ENCODE measurements at places on chromosomes 5 and 9.

DNA sequence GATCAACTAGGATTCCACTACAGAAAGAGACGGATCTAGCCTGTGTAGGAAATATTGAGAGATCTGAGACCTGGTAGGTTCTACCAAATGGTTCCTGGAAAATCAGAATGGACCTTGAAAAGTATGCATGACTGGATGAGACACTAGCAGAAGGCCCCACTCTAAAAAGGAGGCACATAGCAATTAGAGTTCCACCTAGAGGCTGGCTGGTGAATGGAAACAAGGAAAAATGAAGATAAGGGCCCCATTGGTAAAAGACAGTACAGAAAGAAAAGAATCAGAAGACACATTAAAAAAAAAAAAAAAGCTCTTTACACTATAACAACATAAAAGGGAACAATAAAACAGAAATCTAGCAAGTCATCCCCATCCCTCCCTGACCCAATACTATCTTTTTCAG is 518.5 kb downstream of the NR2F1-AS1 start:
- DNase-seq = no peak

DNA sequence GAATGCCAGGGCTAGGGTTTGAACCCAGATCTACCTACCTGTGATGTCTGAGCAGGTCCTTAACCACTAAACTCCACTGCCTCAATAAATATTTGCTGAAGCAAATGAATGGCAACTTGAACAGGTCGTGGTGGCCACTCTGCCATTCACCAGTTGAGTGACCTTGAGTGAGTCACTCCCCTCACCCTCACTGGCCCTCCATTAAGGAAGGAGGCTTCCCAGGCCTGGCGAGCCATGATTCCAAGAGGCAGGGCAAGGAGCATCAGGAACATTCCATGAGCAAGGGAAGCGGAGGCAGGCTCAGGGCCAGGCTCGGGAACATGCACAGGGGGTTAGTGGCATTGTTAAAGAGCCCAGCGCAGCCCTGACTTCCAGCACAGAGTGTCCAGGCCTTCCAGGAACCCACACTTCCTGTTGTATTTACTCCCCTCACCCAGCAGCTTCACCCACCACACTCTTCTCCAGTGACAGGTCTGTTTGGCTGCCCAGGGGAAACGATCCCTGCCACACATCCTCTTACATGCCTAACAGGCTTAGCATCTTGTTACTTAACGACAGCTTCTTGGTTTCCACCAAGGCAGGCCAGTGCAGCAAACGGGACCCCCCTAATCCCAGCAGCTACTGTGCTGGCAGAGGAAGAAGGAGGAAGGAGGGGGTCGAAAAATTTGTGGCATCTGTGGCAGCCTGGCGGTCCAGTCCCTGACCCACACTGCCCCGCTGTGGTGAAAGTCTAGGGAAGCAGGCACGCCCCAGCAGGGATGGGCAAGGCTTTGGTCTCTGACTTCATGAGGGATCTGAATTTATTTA is 43.7 kb upstream of the TTC1 start:
- DNase-seq = no peak

DNA sequence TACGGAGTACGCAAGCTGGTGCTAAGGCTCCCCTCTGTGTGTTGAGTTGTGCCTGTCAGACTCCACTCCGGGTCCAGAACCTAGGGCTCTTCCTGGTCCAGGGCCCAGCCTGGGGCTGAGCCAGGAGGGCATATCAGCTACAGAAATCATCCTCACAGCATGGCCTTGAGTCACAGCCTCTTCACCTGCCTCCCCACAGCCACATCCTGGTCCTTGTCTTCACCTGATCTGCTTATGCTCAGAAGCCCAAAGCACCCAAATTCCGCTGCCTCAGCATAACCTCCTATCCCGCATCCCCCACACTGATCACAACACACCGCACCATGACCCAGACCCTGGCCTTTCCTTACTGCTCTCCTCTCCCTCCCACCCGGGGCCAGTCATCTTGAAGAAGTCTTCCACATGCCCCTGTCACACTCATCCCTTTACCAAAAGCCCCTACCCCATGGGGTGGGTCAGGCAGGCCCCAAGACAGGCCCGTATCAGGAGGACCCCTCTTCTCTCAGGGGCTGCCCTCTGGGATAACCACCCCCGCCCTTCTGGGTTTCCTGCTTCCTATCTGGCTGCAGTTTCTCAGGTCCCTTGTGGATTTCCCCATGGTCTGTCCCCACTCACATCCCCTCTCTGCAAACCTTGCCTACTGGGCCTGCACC is 1.3 kb upstream of the IL3 start:
- DNase-seq = no peak

GRCh38 chr9:126722922-126723806 is 81.7 kb upstream of the ZBTB43 start:
- DNase-seq = no peak

DNA sequence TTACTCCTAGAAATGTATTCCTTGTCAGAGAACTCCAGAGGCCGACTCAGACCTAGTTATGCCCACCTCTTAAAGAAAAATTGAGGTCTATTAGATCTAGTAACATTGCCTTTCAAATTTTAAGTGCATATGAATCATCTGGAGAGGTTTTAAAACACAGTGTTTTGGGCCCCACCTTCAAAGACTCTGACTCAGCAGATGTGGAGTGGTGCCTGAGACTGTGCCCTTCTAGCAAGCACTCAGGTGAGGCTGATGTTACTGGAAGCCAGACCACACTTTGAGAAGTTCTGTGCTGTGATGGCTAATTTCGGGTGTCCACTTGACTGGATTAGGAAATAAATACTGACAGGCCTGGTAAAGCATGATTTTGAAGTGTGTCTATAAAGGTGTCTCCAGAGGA is 10.6 kb downstream of the FOXB2 start:
- DNase-seq = no peak

All from Panc1 (cell line).